ENCODE measurements at places on chromosomes 11 and 22. TPM values are rescaled to one million over a fixed set of nuclear protein-coding genes. Genes with fewer than 3 reads are reported as not detected.

- DNase-seq: no peak
Measured at GRCh38 chr11:103344886-103345285, 235.7 kb downstream of the DYNC2H1 start.

The NCF4 gene
- 2.1 TPM for polyA plus RNA-seq

The GGTLC2 gene
- 0.29 TPM for polyA plus RNA-seq

The HYLS1 gene
- polyA plus RNA-seq: 12.1 TPM

GRCh38 chr11:70637949-70638583 is 239.7 kb downstream of the CTTN start:
- no peak for DNase-seq

- DNase-seq: no peak
Measured at GRCh38 chr22:44270556-44270880, 42.2 kb downstream of the SHISAL1 start.

- DNase-seq: no peak
Measured at GRCh38 chr11:74714904-74715303, 16.3 kb downstream of the CHRDL2 start.

DNA sequence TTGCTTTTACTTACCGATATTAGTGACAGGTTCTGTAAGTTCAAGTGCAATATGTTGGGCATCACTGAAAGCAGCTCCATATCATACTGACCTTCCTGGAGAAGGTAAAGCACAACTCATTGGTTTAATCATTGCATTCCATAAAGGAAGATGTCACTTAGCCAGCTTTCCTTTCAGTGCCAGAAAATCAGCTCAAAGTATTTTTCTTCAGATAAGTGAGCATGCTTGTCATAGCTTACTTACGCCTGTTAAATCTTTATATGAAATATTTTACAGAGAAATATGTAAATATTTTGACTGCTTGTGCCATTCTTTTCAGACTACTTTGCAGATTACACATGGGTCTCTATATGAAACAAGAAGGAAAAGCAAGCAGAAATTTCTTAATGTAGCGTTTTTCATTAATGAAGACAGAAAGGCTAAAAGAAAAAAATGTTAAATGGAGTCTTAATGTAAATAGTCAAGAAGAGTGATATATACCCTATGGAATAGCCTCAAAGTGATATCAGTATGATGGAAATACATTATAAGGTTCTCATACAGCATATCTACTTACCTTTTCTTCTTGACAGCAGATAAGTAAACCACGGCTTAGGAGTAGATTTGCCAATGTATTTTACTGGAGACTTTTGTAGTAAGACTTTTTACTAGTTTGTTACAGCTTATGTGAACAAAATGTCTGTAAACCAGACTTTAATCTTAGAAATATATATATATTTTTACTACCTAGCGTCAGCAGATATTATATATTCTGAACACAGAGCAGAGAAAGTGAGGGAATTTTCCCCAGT is 649.7 kb downstream of the METTL15 start:
- no peak for DNase-seq

- DNase-seq: no peak
Measured at GRCh38 chr11:78039919-78040671, 17.0 kb upstream of the KCTD14 start.

The RAB39A gene
- 0.48 TPM for polyA plus RNA-seq

DNA sequence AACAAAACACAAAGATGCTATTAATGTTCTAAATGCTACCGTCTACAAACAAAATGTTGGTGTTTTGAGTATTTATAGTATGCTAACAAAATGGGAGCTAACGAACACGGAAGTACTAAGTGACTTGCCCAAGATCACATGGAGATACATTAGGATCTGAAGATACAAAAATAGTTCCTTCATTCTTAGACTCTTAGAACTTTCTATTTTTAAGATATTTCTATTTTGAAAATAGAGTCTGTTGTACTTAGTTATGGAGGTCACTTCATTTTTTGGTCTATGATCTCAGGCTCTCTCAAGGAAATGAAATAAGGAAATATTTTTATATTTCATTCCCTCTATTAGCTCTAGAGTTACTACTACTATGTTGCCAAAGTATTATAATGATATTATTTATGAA is 64.2 kb downstream of the APOL5 start:
- DNase-seq: no peak

- no peak for DNase-seq
Measured at GRCh38 chr11:111454561-111455192, 57.5 kb downstream of the BTG4 start.

GRCh38 chr11:19957294-19957943 is 202.9 kb downstream of the DBX1 start:
- no peak for DNase-seq

GRCh38 chr22:29331213-29331612 is 15.7 kb upstream of the RASL10A start:
- no peak for DNase-seq

DNA sequence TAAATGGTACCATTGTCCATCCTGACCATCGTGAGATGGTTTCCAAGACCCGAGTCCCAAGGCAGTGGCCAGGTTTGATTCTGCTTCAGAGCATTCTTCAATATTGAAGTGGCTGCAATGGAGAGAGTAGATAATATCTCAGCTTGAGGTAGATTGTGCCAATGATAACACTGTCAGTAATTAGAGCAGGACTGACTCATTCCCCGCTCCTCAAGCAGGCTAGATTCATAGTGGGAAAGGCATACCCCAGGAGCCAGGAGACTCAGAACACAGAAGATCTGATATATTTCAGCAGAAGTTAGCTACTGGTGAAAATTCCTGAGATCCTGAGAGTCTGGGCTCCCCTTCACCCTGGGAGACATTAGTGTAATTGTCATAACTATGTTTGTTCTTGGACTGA is 55.6 kb upstream of the LARGE1 start:
- DNase-seq: no peak

The TYR gene
- 0.17 TPM for polyA plus RNA-seq

The NTM gene
- 47.3 TPM for polyA plus RNA-seq

The CARD18 gene
- polyA plus RNA-seq: not detected

DNA sequence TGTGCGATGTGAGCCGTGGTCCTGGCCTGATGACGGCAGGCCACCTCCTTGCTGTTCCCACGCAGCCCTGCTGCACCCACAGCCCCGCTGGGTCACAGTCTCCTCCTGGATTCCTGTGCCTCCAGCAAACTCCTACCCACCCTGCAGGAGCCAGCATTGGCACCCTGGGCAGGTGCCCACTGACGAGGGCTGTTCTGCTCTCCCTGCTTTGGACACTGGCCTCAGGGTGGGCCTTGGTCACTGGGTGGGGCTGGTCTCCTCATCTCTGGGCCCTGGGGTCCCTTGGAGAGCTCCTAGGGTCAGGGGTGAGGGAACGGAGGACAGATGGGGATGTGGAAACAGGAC is 12.7 kb downstream of the TSPAN4 start:
- DNase-seq: no peak

The FOLH1 gene
- 14.9 TPM for polyA plus RNA-seq

GRCh38 chr11:45573728-45574127 is 91.7 kb downstream of the CHST1 start:
- no peak for DNase-seq

The USP2 gene
- 14.9 TPM for polyA plus RNA-seq
